ENCODE measurements at places on chromosomes 11 and 22. TPM values are rescaled to one million over a fixed set of nuclear protein-coding genes. Genes with fewer than 3 reads are reported as not detected.

- DNase-seq, result no peak
Measured at GRCh38 chr11:1869427-1870325, 16.8 kb downstream of the LSP1 start.

GRCh38 chr11:75147875-75148263, 3.0 kb upstream of the SLCO2B1 start:
- no peak for DNase-seq

DNA sequence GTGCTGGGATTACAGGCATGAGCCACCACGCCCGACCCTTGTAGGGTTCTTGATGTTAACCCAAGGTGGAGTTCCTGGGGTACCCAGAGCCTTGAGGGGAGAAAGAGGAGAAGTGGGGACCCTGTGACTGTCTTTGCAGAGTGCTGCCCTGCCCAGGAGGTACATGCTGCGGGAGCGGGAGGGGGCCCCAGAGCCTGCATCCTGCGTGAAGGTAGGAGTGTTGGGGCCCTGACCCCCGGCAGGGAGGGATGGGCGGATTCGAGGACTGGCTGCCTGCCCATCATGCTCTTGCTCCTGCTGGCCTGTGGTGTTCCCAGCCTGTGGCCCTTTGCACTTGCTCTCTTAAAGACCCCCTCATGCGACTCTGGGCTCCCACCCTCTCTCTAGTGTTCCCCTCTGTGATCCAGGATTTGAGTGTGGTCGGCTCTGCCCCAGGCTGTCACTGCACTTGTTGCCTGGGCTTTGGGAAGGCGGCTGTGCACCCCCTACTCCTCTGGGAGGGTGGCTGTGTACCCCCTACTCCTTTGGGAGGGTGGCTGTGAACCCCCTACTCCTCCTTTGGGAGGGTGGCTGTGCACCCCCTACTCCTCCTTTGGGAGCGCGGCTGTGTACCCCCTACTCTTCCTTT, 4.5 kb downstream of the SCO2 start:
- DNase-seq, result no peak

GRCh38 chr11:737366-737765, 9.9 kb upstream of the TALDO1 start:
- DNase-seq, result no peak

DNA sequence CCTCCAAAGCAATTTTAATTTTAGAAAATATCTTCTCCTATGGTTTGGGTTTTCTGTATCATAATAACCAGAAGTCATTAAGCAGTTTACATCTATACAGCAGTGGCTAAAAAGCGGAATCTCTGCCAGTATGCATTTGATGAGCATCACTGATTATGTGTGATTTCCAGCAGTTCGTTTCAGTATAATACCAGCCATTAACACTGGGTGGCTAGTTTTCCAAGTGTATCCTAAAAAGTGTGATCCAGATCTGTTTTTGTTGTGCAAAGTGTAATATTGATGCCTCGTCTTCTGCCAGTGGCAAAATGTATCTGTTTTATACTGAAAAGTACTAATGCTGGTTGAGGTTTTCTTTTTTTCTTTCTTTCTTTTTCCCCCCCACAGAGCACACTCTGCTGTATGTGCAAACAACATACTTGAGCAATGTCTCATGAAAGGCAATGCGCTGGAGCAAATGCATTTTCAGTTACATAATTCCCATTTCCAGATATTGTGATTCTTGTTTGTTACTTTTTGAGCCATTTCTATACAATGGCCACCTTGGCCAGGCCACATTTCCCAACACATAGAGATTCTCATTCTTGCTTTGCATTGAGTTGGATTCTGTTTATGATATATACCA, 64.2 kb downstream of the SLC36A4 start:
- no peak for DNase-seq

DNA sequence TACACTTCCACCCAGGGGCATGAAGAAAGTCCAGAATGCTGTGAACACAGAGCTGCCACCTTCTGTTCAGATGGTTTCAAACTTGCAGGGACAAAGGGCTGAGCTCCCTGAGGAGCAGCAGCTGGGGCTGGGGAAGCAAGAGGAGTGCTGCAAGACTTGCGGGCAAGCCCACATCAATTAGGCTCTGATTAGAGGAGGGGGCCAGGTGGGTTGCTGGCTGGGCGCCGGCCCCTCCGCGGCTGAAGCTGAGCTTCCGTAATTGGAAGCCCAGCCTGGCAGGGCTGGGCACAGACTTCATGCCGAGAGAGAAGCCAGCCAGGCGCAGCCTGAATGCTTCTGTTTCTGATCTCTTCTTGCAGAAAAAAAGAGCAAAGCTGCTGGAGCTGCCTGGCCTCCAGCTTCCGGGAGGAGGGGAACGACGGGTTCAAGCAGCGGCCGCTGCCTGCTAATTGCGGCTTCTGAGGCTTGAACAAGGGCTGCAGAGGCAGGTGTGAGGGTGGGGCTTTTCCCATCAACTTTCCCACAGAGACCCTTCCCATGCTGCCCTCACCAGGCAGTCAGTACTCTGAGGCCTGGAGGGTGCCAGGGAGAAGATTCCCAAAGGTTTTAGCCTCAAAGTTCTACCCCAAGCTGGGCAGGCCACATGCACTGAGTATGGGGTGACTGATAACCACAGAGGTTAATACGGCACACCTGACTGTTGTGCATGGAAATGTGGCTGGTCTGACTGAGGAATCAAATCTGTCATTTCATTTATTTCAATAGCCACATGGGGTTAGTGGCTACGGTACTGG, 91.1 kb upstream of the LMO1 start:
- DNase-seq, result no peak

The OR51E2 gene
- polyA plus RNA-seq, result not detected

DNA sequence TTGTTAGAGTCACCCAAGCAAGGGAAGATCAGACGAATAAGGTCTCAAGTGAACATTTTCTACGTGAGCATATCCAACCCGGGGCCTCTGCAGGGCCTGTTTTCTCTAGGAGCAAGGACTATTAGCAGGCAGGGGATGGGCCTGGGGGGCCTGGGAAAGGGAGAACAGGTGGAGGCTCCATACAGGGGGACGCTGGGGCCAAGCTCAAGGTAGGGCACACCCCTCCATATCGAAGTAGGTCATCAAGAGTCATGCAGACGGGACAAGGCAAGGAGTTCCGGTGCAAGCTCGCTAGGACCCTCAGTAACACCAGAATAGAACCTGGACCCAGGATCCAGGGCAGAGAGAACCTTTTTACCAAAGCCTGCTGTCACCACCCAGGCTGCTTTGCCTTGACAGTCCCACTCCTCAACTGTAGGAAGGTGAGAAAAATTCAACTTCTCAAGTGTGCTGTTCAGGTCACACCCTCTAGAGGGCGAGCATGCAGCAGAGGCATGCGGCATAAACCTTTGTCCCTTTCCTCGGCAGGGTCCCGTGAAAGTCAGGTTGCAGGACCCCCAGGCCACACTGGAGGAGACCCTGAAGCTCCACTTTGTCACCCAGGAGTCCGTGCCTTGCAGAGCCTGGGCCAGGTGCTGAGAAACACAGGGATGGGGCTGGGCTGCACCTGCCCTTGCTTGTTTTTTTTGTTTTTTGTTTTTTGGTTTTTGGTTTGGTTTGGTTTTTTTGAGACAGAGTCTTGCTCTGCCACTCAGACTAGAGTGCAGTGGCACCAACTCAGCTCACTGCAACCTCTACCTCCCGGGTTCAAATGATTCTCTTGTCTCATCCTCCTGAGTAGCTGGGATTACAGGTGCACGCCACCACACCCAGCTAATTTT, 8.6 kb upstream of the APOBEC3B start:
- peak; percentile 68 for DNase-seq

DNA sequence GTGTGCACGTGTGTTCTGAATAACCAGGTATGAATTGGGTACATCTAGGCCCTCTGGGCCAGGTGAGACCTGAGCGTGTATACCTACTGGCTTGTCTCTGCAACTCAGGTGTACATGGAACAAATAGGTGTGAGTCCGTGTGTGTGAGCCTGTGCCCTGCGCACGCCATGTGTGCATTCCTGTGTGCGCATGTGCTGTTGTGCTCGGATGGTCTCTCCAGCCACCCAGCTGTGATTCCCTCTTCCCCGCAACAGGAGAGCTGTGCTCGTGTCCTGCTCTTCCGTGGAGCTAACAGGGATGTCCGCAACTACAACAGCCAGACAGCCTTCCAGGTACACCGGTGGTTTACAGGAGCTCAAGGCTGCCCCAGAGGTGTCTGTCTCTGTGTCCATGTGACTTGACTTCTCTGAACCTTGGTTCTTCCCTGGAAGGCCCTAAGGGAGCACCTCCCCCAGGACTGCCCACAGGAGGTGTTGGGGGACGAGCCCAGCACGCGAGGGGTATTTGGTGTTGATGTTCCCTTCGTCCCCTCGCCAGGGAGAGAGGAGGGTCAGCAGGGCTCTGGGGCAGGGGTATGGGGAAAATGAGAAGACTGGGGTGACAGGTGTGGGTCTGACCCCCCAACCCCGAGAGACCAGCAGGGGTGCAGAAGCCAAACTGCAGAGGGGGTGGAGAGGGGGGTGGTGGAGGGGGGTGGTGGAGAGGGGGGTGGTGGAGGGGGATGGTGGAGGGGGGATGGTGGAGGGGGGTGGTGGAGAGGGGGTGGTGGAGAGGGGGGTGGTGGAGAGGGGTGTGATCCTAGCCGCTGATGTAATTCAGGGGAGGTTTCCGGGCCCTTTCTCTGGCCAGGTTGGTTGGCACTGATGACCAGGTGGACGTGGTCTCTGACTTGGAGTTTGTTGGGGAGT, 10.7 kb downstream of the SHANK3 start:
- DNase-seq, result no peak

GRCh38 chr11:110093407-110094297, 460 bp downstream of the ZC3H12C start:
- peak; percentile 51 for DNase-seq

- no peak for DNase-seq
Measured at GRCh38 chr11:112652786-112653390, 308.3 kb upstream of the NCAM1 start.

GRCh38 chr22:47357493-47357892, 595.0 kb downstream of the TBC1D22A start:
- peak; percentile 12 for DNase-seq

The MS4A12 gene
- not detected for polyA plus RNA-seq

The HMOX1 gene
- polyA plus RNA-seq, result 18.7 TPM

The SHISAL1 gene
- polyA plus RNA-seq, result 0.16 TPM

GRCh38 chr11:36507824-36508489, 2.1 kb downstream of the TRAF6 start:
- DNase-seq, result no peak

GRCh38 chr11:119446434-119446833, 23.5 kb upstream of the THY1 start:
- DNase-seq, result no peak

GRCh38 chr22:32607086-32607485, 132.5 kb downstream of the FBXO7 start:
- DNase-seq, result no peak

GRCh38 chr11:12160680-12161079, 50.3 kb downstream of the MICAL2 start:
- DNase-seq, result no peak

- no peak for DNase-seq
Measured at GRCh38 chr11:40842750-40843339, 616.6 kb downstream of the LRRC4C start.

The DCDC1 gene
- polyA plus RNA-seq, result 0.38 TPM

The RNF26 gene
- 19.1 TPM for polyA plus RNA-seq

DNA sequence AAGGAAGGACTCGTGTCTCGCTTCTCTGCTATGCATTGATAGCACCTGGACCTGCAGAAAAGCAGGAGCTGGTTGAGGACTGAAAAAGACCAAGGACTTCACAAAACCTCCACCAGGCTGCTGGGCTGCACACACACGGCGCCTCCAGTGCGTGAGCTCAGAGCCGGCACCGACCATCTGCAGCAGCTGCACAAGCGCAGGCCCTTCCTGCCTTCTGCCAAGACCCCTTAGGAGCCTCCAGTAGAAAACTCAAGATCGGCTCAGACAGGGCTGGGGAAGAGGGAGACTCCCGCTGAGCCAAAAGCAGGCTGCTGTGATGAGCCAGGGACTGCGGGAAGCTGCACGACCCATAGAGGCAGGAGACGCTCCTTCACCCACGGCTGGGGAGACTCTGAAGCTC, 70.9 kb downstream of the PHF21B start:
- no peak for DNase-seq

The TEX54 gene
- not detected for polyA plus RNA-seq

DNA sequence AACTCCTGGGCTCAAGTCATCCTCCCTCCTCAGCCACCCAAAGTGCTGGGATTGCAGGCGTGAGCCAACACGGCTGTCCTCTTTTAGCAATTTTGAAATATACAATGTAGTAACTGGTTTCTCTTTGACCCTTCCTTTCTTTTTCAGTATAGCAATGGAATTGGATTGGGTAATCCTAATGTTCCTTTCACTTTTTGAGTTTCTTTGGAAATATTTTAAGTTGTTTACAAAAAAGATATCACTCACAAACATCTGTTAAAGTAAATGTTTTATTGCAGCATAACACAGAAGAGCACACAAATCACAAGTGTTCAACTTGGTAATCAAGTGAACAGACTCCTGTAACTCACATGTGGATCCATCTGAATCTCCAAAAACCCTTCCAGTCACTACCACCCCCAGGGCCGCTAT, 44.6 kb upstream of the EP300 start:
- DNase-seq, result no peak

The NLRP14 gene
- polyA plus RNA-seq, result 0.02 TPM

GRCh38 chr11:68950270-68950669, 30.5 kb downstream of the MRGPRD start:
- DNase-seq, result no peak

The DBX1 gene
- polyA plus RNA-seq, result not detected

The RIC3 gene
- 7.4 TPM for polyA plus RNA-seq

GRCh38 chr11:125263268-125263790, 98.8 kb downstream of the PKNOX2 start:
- DNase-seq, result peak; percentile 35

- no peak for DNase-seq
Measured at GRCh38 chr11:126378763-126379162, 23.3 kb downstream of the ST3GAL4 start.

DNA sequence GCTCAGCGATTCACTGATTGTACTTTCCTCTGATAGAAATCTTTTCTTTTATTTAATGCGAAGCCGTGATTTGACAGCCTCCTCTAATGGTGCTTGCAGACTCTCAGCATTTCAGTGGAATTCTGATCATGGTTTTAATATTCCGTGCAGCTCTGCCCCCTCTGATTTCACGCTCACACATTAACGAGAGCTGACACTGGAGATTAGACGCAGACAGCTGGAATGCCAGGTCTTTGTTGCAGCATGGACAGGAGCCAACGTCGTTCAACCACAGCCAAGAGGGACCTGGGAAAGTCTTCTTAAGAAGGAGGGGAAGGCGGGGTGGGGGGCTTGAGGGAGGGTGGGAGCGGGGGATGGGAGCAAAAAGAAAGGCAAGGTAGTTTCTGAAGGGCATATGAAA, 186.4 kb downstream of the BLID start:
- no peak for DNase-seq

DNA sequence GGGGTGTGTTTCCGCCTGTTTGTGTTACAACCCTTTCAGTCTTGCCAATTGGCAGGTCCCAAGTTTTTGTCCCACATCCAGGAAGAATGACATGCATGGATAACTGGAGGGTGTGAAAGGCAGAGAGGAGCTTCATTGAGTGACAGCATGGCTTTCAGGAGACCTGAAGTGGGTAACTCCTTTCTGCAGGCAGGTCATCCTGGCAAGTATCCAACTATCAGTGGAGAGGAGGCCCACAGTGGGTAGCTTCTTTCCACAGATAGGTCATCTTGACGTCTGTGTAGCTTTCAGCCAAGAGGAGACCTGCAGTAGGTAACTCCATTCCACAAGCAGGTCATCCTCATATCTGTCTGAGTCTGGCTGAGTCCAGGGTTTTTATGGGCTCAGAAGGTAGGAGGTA, 1268.8 kb upstream of the CNTN5 start:
- DNase-seq, result no peak

The FGF3 gene
- not detected for polyA plus RNA-seq
